ENCODE measurements at places on chromosomes 7 and 10.

DNA sequence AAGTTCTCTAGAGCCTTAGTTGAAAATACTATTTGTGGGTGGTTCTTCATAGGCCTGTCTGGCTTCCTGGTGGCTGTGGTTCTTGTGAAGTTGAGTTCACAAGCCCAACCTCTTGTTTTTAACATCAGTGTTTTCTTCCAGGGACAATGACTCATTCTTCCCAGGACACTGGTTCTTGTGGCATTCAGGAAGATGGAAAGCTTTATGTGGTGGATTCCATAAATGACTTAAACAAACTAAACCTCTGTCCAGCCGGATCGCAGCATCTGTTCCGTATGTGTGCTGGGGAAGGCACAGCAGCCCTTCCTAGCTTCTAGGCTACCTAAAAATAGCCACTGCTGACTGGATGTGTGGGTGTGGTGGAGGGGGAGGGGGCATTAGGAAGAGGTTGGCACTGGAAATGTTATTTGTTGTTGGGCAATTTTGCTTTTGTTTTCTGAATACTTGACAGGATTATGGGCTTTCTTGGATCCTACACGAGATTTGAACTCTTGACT is 3.9 kb downstream of the LSMEM1 start:
- no peak for DNase-seq

DNA sequence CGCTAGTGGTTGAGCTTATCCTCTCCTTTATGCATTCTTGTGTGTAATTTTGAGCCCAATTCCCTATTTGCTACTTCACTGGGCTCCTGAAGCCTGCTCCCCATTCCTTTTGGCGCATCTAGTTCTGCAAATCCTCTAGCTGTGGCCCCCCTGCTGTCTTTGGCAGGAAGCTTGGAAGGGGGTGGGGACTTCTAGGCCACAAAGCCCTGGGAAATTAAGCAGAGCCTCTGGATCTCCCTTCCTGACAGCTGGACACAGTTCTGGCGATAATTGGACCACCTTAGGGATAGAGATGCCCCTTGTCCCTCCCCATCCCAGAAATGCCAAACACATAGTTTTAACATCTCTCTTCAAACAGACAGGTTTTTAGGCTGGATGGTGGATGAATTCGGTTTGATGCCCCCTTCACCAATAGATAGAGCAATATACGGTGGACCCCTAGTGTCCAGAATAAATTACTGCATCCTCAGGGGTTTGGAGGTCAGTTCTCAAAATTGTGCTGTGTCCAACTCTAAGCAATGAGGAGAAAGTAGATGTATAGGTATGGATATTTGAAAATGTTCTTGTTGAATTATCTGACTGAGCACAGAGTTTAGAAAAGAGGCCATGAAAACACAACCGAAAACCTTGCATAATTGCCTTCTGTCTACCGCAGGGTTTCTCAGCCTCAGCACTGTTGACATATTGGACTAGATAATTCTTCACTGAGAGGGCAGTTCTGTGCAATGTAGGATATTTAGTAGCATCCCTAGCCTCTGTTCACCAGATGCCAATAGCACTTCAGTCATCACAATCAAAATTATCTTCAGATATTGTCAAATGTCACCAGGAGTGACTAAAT is 75.5 kb downstream of the PAPSS2 start:
- no peak for DNase-seq

- DNase-seq = no peak
Measured at GRCh38 chr7:130299866-130300265, 6.9 kb downstream of the CPA4 start.

- DNase-seq = no peak
Measured at GRCh38 chr10:6951732-6952131, 371.7 kb upstream of the PRKCQ start.

DNA sequence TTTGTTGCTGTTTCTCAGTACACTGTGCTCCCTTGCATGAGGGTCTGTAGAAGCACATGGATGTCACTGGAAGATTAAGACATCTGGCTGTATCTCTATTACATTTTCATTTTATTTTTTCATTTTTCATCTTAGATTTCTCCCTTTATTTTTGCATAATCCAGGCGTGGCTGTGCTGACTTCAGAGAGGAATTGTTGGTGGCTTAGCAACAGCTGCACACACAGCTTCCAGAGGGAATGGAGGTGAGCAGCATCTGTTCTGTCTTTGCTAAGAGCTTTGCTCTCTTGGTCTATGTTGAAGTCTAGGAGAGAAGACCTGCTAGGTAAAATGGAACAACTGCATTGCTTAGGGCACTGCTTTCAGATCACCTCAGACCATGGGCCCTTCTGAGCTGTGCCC is 254.4 kb upstream of the SP4 start:
- DNase-seq = no peak

- DNase-seq = no peak
Measured at GRCh38 chr10:128775743-128776142, 649.5 kb upstream of the MKI67 start.
